Activated naive CD4-positive, alpha-beta T cell (primary cell): ENCODE measurements at places on chromosomes 2 and 18.

DNA sequence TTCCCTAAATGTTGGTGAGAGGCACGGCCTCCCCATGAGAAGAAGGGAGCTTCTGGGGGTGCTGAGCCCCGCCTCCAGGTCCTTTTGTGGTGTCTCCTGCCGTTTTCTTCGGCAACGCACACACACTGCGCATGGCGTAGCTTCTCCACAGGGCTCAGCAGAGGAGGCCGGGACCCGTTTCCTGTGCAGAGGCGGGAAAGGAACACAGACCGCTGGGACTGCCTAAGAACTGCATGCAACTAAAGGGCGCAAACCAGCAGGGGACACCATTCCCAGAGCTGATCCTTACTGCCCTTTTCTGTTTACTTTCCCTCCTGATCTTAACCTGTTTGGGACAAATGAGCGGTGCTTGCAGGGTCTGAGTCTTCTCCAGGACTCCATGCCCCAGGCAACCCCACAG is 90.3 kb upstream of the CAPN13 start:
- DNase-seq: no peak

- no peak for DNase-seq
Measured at GRCh38 chr18:79367480-79367879, 28.2 kb upstream of the NFATC1 start.

DNA sequence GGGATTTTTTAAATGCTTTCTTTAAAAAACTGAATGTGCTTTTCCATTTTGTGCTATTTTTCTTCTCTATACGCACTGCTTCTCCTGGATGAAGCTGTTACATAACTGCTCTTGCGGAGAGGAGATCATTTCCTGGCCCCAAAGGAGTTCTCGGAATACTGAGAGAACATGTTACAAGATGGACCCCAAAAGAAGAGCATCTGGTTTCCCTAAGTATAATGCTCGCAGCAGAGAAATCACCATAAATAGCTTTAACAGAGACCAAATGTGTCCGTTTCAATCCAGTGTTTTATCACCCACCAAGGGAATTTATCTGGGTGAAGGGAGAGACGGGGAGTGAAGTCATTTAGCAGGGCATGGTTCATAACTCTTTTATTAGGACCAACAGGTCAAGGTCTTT is 80.1 kb downstream of the RBM43 start:
- DNase-seq: no peak

GRCh38 chr2:98846041-98846440 is 90.0 kb downstream of the CRACDL start:
- DNase-seq: no peak

GRCh38 chr2:88919087-88919738 is 227.7 kb downstream of the RPIA start:
- no peak for DNase-seq

GRCh38 chr2:70967189-70967588 is 11.2 kb upstream of the ANKRD53 start:
- no peak for DNase-seq

DNA sequence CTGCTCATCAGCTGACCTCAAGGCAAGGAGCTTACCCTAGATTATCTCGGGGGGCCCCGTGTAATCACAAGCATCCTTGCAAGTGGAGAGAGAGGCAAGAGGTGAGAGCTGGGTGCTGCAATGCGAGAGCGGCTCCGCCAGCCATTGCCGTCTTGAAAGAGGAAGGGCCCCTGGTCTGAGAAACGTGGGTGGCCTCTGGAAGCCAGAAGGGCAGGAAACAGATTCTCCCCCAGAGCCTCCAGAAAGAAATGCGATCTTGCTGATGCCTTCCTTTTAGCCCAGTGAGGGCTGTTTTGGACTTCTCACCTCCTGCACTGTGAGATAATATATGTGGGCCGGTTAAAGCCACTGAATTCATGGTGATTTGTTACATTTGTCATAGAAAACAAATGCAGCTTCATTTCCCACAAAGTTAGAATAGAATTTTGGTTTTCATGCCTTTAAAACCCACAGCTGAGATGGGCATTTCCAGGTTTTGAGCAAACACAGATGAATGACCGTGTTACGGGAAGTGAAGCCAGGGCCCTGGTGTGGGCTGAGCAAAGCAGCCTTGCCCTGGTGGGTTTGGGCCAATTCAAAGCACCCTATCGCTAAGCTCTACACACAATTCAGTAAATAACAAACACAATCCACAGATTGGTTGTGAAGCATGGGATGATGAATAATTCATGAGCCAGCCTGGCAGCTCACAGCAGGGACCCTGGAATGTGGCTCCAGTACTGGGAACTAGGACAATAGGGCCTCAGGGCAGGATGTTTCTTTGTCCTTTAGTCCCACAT is 319.9 kb upstream of the HS6ST1 start:
- no peak for DNase-seq

GRCh38 chr18:29874519-29875098 is 1167.9 kb downstream of the DSC3 start:
- no peak for DNase-seq

GRCh38 chr2:85318222-85319074 is 9.3 kb downstream of the TGOLN2 start:
- DNase-seq: no peak

DNA sequence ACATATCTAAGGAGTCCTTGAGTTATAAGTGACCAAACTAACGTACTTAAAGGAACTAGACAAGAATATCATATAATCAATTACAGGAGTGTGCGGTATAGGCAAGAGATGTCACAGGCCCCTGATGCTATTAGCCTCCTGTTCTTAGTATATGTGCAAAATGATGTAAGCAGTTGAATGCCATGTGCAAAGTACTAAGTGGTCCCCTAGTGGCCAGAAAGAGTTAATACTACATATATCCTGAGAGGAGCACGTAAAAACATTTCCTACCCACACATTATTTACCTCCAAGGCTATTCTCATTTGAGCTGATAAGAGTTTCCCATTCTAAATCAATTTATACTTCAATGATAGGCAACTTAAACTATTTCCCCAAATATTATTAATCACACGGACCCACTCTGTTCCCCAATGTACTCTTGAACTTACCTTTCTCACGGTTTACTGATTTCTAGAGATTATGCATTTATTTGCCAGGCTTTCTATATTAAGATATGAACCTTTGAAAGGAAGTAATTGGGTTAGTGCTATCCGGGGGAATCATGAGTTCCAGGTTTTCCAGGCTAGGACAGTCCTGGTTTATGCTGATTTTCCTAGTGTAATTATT is 158.0 kb upstream of the KLHL14 start:
- DNase-seq: no peak

DNA sequence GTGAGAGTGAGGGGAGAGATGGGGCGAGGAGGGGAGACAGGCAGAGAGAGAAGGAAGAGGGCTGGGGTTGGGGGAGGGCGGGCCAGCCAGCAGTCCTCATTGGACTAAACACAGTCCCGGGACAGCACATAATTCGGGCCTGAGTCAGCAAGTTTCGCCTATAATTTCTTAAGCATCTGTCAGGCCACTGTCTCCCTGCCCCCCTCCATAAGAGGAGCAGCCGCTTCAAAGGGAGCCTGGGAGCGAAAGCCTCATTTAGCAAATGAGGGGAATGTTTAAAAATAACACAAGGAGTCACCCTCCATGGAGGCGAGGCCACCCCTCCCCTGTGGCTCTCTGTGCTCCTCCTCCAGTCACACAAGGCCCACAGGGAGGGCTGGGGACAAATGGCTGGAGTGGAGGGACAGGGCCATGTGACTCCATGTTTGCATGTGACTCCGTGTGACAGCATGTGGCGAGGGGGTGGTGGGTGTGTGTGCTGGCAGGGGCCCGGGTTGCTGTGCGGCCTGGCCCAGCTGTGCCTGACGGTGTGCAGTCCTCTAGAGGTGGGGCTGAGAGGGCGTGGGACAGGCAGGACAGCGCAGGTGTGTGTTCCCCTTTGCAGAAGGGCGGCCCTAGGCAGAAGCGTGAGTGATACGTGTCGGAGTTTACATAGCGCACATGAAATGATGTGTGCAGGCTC is 162.4 kb downstream of the CELF4 start:
- DNase-seq: no peak

DNA sequence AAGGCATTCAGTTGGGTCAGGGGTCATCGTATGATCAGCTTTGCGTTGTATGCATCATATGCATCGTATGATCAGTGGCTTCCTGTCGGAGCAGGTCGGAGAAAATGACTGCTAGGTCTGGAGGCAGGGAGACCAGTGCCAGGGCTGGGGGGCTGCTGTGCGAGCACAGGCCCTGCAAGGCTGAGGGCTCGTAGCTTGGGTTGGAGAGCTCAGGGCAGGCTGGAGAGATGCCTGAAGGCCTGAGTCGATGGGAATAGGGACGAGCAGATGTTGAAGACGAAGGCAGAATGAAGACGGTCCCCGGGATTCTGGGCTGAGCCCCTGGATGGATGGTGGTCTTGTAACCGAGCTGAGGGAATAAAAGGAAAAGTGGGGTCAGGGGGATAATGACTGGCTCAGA is 25.3 kb upstream of the ACKR3 start:
- DNase-seq: no peak

- DNase-seq: no peak
Measured at GRCh38 chr2:133642791-133643191, 74.5 kb upstream of the NCKAP5 start.

DNA sequence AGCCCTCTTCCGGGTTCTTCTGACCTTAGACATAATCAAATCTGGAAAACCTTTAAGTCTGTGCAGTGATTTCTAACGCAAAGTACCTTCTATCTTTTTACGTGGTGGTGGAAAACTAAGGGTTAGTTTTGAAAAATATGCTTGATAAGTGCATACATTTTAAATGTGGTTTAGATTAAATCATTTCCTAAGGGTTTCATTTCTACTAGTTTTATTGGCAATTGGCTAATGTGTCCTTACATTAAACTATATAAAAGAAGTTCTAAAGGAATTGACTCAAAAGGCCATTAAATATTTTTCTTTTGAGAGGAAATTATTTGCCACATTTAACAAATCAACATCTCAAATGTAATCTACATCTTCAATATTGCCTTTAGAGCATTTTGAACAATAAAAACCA is 268.3 kb upstream of the THUMPD2 start:
- DNase-seq: no peak

GRCh38 chr2:180656455-180656847 is 324.0 kb upstream of the UBE2E3 start:
- no peak for DNase-seq

- DNase-seq: no peak
Measured at GRCh38 chr2:7075834-7076233, 158.6 kb downstream of the RNF144A start.

GRCh38 chr18:22057908-22058527 is 111.4 kb upstream of the GATA6 start:
- DNase-seq: no peak

GRCh38 chr2:27990030-27990590 is 99.6 kb downstream of the BABAM2 start:
- DNase-seq: no peak

DNA sequence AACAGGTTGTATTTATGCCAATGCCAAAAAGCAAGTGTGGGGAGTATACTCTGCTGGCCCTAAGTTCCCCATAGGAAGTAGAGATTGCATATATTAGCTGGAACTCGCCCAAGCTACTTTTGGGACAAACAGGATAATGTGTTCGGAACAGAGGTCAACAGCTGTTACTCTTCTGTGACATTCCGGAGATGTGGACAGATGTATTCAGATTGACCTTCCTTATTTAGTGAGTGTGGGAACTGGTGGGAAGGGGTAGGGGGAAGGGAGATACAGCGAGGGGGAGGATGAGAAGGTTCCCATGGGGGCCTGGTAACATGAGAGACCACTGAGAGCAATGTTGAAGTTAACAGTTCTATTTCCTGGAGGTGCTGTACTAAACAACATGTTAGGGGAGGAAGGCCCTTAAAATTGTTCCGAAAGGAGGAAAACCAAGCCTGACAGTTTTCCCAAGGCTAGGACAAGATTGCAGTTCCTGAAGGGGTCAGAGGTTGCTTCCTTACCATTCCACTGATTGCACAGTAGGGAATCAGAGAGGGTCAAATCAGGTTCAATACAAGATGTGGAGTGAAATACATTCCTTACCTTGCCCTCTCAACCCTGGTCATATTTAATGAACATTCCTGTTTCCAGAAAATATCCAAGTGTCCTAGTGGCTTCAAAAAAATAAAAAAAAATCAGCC is 14.3 kb upstream of the CD28 start:
- DNase-seq: no peak

GRCh38 chr2:152012697-152013096 is 86.1 kb downstream of the CACNB4 start:
- no peak for DNase-seq

DNA sequence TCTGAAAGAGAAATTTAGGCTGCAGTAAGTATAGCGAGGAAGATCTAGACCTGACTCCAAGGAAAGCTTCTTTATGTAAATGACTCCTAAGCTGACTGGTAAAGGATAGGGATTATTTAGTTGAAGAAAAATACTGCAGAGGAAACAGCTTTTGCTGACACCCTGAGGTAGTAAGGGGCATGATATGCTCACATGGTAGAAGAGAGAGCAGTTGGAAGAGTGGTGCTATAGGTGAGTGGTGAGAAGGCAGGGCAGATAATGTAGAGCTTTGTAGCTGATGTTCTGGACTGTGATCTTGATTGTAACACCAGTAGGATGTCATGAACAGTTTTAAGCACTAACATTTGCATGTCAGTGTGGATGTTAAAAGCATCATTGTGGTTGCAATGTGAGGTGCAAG is 639.1 kb upstream of the SLC39A10 start:
- DNase-seq: no peak

GRCh38 chr2:74384051-74384450 is 3.9 kb upstream of the DCTN1 start:
- no peak for DNase-seq

DNA sequence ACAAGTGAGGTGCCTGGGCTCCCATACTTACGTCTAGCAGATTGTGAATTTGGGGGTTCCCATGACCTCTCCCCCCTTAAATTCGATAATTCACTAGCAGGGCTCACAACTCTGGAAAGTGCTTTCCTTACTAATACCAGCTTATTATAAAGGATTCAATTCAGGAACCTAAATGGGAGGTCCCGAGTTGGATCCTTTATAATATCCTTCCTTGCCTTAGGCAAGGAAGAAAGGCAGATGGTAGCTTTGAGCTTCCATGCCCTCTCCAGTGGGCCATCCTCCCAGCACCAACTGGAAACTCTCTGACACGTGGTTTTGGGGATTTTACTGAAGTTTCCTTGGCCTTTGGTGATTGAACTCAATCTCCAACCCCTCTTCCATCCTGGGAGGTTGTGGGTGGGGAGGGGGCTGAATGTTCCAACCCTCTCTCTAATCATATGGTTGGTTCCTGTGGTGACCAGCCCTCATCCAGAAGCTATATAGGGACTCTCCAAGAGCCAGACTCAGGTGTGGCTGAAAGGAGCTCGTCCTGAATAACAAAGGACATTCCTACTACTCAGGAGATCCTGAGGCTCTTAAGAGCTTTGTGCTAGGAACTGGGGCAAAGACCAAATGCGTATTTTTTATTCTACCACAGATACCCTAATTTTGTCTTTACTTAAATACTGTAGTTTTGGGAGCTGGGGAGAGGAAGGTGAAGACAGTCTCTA is 62.2 kb downstream of the HAUS1 start:
- DNase-seq: no peak
